CD4-positive, alpha-beta T cell treated with Interferon gamma for 1 hour (primary cell): ENCODE measurements at places on chromosomes 7 and 10.

GRCh38 chr10:132117636-132118190, 52.0 kb downstream of the JAKMIP3 start:
- DNase-seq: no peak

- DNase-seq: peak; percentile 82
Observed at GRCh38 chr7:102426268-102427018, 6.9 kb upstream of the ORAI2 start.

DNA sequence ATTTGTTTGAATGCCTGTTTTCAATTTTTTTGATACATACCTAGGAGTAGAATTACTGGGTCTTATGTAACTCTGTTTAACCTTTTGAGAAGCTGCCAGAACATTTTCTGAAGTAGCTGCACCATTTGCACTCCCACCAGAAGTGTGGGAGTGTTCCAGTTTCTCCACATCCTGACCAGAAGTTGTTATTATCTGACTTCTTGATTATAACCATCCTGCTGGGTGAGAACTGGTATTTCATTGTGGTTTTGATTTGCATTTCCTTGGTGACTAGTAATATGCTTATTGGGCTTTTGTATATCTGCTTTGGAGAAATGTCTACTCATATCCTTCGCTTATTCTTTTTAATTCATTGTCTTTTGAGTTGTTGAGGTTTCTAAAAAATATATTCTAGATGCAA, 117.2 kb upstream of the GLCCI1 start:
- no peak for DNase-seq

- no peak for DNase-seq
Observed at GRCh38 chr7:148849393-148850098, 34.5 kb downstream of the EZH2 start.

- no peak for DNase-seq
Observed at GRCh38 chr10:48536916-48537890, 67.7 kb downstream of the ARHGAP22 start.

DNA sequence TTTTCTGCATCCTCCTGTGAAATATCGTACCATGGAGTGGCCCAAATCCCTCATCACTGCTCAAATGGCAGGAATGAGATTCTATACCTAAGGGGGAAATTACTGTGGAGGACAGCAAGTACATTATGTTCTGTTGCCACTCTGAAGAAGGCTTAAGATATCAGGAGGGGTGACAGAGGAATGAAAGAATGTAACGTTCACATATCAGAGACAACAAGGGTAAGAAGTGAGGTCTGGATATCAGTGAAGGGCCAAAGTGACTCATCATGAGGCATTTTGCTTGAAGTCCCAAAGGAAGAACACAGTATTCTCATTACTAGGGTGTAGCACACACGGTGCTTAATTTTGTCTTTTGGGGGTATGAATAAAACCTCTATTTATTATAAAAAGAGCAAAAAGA, 71.5 kb upstream of the SLC13A1 start:
- no peak for DNase-seq

DNA sequence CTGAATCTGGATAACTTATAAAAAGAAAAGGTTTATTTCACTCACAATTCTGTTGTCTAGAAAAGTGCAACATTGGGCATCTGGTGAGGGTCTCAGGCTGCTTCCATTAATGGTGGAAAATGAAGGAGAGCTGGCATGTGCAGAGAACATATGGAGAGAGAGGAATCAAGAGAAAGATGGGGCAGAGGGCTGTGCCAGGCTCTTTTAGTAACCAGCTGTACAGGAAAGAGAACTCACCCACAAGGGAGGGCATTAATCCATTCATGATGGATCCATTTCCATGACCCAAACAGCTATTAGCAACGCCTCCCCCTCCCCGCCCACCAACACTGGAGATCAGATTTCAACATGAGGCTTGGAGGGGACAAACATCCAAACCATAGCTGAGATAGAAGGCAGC, 61.7 kb upstream of the LYZL1 start:
- DNase-seq: no peak

GRCh38 chr7:116560021-116560970, 35.5 kb downstream of the CAV1 start:
- no peak for DNase-seq

GRCh38 chr7:110881721-110882120, 209.2 kb upstream of the LRRN3 start:
- no peak for DNase-seq

GRCh38 chr10:46546591-46547540, 9.6 kb downstream of the GPRIN2 start:
- peak; percentile 0 for DNase-seq
